ENCODE measurements at places on chromosomes 11 and 22.

DNA sequence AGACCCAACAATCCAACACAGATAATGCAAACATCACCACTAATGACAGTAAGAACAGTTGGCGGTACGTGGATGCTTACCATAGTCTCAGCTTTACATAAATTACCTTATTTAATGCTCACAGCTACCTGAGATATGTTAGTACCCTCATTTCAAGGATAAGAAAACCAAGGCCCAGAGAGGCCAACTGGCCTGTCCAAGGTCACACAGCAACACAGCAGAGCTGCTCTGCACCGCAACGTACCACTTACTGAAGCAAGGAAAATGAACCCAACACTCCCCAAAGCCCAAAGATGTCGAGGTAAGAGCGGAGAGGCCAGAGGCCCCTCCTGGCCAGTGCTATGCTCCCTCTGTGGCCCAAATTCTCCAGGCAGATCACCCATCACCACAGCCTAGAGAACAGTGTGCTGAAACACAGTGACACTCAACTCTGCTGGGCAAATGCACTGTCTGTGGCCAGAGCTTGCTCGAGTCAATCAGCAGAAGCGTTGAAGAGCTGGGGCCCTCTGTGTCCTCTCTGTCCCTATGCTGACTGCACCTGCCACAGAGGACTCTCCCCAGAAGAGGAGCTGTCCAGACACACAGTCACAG, 14.0 kb downstream of the SHANK2 start:
- DNase-seq = no peak

- DNase-seq = no peak
Measured at GRCh38 chr11:8810540-8811301, 100.3 kb upstream of the AKIP1 start.

DNA sequence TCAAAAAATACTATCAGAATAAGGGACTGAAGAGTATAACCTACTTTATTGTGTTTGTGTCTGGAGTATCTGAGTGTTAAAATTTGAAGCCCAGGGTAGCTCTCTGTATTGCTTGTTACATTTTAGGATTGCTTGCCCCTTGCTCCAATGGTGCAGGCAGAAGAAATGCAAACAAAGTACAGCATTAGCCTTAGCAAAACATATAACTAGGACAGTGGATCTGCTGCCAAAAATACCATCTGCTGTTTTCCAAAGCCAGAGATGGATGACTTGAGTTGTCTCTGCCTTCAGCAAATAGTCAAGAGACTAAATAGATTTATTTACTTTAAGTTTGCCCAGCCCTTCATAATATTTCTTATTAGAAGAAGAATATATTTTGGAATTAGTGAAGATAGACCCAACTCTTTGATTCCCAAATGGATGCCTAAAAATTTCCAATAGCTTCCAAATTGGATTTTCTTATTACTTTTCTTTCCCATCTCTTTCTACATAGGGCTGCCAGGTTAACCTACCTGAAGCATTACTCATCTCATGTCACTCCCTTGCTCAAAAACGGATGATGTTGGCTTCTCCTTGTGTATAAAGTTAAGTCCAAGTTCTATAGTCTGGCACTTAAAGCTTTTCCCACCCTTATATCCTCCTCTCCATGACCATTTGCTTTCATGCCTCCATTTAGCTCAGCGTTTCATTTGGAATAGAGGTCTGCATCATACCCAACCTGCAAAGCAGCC, 66.3 kb downstream of the LDLRAD3 start:
- no peak for DNase-seq

DNA sequence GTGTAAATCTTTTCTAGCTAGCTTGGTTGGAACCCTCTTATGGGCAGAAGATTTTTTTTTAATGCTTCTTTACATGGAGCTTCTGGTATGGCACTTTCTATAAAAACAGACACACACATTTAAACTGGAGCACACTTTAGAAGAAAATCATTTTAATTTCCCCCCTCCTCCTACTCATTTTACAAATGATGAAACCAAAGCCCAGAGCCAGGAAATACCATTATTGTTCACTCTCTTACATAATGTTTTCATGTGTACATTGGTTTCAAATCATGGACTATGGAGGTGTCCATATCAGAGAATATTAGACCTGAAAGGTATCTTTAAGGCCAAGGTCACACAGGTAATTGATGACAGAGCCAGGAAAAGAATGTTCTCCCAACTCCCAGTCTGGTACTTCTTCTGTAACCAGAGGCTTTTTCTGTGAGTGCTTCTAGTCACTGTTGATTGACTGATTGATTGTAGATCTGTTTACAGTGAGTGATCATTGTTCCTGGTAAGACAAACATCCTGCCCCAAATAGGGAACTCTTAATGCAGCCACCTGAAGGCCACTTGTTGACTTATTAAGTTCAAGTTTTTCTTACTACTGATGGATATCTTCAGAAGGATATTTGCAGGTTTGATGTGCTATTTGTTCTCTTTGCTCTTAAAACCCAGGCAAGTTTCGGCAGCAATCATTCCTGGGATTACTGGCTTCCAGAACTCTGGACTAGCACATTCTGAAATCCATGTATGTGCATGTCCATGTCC, 26.8 kb upstream of the ME3 start:
- no peak for DNase-seq

GRCh38 chr11:6127881-6128280, 20.4 kb downstream of the OR56B4 start:
- DNase-seq = no peak

DNA sequence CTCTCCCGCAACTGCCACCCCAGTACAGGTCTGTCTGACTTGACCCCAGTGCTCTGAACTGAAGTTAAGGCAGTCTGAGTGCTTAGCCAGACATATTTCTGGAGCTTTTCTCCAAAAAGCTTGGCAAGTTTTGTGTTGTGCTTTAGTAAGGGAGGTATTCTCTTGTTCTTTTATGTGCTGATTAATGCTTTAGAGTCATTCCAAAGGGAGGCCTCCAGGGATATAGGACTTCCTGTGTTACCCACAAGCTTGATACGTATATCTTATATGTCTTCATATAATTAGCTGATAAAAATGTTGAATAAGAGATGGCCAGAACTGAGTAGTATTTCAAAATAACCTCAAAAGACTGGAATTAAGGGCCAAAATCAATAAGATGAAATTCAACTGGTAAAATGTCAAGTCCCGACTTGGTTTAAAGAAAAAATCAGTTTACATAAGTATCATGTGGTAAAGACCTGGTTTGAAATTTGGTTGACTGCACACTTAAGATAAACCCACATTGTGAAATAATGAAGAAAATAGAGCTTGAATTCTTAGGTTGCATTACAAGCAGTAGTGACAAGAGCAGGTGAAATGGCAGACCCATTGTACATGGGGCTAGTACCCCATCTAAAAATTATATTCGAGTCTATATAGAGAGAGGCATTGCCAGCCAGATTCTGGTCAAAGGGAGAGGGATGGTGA, 226.9 kb downstream of the SNX19 start:
- no peak for DNase-seq

- no peak for DNase-seq
Measured at GRCh38 chr11:93735627-93736026, 5.7 kb downstream of the TAF1D start.

DNA sequence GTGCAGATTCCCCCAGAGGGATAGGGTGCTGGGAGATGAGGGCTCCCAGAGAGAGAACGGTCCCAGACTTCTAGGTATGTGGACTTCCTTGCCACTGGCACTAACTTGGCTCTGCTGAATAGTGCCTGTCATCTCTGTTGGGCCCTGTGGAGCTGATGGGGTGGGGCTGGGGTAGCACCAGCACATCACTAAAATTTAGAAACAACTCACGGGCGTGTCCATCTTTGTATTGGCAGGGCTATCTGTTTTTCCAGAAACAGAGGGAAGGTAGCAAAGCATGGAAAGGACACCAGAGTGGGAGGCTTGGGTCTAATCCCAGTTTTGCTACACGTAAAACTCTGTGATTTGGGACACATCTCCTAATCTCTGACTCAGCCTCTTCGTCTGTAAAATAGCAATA, 25.8 kb downstream of the SWAP70 start:
- DNase-seq = no peak

- no peak for DNase-seq
Measured at GRCh38 chr22:31106001-31106571, 1.3 kb downstream of the SELENOM start.

GRCh38 chr11:57056735-57057134, 68.0 kb downstream of the OR5AK2 start:
- DNase-seq = no peak

- DNase-seq = no peak
Measured at GRCh38 chr11:20068691-20069090, 91.6 kb downstream of the DBX1 start.

DNA sequence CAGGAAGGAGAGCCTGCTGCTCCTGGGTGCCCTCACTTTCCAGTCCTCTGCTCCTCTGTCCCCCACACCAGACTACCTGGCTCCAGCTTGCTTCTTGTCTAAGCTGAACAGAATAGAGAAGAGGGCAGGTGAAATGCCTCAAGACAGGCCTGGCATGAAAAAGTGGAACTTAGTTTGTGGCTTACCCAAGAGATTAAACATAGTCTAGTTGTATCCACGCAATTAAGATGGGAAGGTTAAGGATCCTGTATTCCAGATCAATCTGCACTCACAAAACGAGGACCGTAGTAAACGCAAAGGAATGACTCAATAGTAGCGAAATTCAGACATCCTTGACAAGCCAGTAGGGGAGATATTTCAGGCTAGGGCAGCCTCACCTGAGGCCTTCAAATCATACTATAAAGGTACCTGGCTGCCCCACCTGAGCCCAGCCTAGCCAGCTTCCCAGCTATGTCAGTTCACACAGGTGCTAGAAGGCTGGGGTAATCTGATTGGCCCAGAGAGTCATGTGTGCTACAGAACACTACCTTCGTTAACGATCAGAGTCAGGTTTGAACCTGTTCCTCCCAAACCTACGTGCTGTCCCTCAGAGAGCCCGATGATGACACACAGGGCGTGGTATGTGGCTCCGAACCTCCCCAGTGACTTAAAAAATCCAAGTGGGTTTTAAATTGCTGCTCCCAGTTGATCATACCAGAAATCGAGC, 46.5 kb downstream of the AHNAK start:
- DNase-seq = no peak

- DNase-seq = no peak
Measured at GRCh38 chr11:124583781-124584180, 14.0 kb downstream of the OR8A1 start.

DNA sequence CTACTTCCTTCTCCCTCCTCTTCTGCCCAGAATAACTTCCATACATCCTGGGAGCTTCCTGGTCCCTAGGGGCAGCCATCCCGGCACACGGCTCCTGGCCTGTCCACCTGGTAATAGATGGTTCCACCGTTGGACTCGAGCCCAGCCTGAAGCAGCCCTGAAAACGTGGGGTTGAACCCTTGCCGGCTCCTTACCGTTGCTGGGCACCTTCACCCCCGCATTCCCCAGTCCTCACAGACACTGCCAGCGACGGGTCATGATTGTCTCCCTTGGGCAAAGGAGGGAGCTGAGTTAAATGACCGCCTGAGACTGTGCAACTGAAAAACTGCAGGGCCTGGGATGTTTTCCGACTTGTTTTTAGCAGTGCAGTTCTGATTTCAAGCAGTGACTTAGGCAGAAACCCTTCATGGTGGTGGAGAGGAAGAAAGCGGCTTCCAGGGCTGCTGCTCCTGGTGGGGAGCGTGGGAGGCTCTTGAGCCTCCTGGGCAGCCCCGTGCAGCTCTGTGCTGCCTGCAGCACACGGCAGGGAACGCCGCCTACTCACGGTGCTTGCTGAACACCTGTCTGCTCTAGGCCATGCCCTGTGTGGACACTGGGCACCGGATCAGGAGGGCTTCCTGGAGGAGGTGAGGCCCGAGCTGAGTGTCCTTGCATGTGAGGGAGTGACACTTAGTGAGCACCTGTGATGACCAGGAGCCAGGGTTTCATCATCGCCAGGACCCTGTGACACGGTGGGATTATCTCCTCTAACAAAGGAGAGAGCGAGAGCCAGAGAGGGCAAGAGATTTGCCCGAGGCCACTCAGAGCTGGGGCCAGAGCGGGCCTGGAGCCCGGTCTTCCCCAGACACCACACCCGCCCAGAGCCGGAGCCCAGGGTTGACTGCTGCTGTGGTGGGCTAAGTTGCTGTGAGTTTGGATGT, 77.4 kb downstream of the FBLN1 start:
- no peak for DNase-seq

GRCh38 chr11:123434262-123434661, 4.2 kb downstream of the GRAMD1B start:
- DNase-seq = no peak

- DNase-seq = no peak
Measured at GRCh38 chr11:14334893-14335292, 24.1 kb downstream of the RRAS2 start.

DNA sequence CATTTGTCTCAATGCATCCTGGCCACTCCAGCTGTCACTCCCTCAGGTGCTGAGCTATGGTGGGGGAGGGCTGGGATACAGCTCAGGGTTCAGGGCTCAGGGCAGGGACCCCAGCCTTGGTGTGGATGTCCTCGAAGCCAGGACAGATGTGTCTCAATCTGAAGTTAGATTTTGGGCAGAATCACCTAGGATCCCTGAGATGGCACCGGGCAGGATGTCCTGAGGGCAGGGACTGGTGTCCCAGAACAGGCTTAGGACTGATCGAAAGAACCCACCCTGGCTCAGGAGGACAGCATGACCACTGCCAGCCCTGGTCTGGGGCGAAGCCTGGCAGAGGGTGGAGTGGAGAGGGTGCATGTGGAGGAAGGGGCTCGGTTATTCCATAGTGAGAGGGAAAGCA, 96.8 kb upstream of the THY1 start:
- no peak for DNase-seq

DNA sequence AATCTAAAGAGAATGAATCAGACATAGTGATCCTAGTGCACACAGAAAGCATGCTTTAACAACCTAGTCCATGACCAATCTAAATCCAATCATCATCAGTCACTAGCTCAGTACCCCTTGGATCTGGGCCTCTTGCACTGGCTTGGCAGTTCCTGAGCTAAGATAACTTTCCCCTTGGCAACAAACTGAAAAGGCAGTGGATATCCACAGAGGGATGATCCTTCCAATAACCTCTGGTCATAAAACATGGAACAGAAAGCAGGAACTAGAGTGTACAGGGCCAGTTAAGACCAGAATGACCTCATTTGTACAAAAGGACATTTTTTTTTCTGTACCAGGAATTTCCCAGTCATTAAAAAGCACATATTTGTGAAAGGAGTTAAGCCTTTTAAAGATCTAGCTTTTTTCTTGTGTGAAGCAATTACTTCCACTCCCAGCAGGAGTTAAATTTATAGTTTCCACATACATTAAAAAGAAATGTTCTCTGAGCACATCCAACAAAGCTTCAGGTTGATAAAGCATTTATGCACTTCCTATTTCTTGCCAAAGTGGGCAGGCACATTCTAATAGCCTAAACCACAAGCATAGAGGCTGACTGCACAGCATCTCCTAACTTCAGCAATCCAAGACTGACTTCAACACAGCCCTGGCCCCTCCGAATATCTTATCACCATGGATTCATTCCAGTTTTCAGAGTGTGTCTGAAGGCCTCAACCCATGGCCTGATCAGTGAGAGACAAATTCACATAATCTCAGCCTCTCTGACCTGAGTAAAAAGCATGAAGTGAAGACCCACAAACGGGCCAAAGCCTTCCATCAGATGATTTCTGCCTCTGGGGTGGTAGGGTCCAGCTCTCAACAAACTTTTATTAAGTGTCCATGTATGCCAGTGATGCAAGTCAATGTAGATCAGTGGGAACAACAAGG, 29.9 kb downstream of the GUCY1A2 start:
- DNase-seq = no peak

Data from esophagus squamous epithelium (tissue), 5 donors.